ENCODE measurements at places on chromosomes 4 and X.

DNA sequence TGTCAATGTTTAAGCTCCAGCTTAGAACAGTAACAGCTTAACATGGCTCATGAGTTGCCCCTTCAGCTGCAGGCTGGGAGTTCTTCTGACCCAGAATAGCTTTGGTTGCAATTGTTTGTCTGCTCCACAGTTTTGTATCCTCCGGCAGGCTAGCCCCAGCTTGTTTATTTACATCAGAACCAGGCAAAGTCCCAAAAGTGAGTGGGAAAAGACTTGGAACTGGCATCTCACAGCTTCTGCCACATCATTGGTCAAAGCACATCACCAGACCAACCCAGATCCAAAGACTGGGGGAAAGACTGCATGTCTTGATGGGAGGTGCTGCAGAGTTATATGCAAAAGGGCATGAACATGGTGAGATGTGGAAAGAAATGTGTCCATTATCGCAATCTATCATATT lies 231.2 kb upstream of the CPEB2 start:
- DNase-seq: no peak

DNA sequence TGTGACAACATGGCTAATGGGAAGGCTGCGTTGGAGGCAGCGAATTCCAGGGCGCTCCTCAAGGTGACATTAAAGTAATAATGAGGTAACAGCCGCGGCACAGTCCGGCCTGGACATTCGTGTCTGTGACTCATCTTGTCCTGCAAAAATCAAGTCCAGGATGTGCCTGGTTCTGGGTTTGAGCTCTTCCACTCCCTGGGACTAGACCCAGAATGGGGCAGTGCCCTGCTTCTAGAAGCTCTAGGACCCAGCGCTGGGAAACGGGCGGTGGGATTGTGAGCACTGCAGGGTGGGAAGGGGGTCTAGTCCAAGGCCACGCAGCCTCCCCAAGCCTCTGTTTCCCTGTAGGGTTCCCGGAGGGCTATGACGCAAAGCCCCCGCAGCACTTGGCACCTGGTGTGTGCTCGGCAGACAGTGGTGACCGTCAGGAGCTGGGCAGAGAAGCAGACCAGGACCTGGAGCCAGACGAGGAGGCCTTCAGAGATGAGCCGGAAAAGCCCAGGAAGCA lies 34.9 kb downstream of the HMX1 start:
- DNase-seq: no peak

GRCh38 chr4:8860892-8861575 lies 10.6 kb downstream of the HMX1 start:
- no peak for DNase-seq

GRCh38 chr4:120765260-120765680 lies 157.3 kb downstream of the PRDM5 start:
- DNase-seq: no peak

- DNase-seq: peak; percentile 37
These were observed 407.4 kb upstream of the AADAT start for GRCh38 chr4:170497112-170497511.

- DNase-seq: no peak
These were observed 1290.5 kb downstream of the ADGRL3 start for GRCh38 chr4:62490635-62491034.

- DNase-seq: no peak
These were observed 61.1 kb downstream of the BANK1 start for GRCh38 chr4:101851672-101852071.

- DNase-seq: no peak
These were observed at the start of gene RAI2 for GRCh38 chrX:17860811-17861488. RAI2 (minus strand) TSS chrX:17861298; CDS start chrX:17802010, 59,288 bp downstream.

- DNase-seq: peak; percentile 18
These were observed 45.5 kb downstream of the TMEM144 start for GRCh38 chr4:158255727-158256324.

DNA sequence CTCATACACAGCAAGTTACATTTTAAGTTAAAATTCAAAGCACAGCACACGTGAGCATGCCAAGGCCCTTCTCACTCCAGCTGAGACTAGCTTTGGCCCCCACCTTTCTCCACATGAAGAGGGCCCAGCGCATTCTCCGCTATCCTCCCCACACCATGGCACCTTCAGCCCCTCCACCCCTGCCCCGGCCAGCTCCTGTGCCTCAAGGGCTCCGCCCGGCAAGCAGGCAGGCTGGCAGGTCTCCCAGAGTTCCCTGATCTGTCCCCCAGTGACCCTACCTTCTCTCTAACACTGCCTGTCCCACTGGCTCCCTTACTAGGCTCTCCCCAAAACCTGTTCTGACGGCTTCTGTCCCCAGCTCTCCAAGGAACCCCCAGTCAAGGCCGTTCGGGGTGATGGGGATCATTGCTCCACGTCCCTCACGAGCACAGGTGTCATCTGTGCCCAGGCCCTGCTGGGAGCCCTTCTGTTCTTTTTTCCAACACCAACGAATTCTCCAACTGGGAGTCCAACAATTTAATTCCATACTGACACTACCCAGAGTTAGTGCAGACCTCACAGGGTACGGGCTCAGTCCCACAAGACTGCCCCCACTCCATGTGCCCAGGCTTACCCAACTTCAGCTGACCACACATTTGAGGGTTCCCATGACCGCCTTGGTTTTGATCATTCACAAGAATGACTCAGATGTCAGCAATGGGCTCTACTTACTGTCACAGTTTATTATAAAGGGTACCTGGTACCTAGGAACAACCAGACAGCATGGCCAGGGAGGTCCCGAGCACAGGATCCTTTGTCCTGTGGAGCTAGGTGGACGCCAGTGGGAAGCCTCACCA lies 4.2 kb downstream of the LETM1 start:
- DNase-seq: no peak

GRCh38 chr4:128803783-128804182 lies 5.7 kb upstream of the JADE1 start:
- DNase-seq: no peak
